Regular cardiac myocyte (primary cell): ENCODE measurements at places on chromosomes 1 and 21. TPM values are rescaled to one million over a fixed set of nuclear protein-coding genes. Genes with fewer than 3 reads are reported as not detected.

The MMEL1 gene
- total RNA-seq = under 0.01 TPM in 1 of 2 replicates, not detected in the other

The LRRN2 gene
- total RNA-seq = not detected in 2 replicates

The FCAMR gene
- total RNA-seq = under 0.01 TPM in 1 of 2 replicates, not detected in the other

The RABGGTB gene
- 110 and 127 TPM in 2 replicates for total RNA-seq

The URB2 gene
- total RNA-seq = 7.6 and 18.0 TPM in 2 replicates

The FAM163A gene
- under 0.01 TPM in 1 of 2 replicates, not detected in the other for total RNA-seq

The GRHL3 gene
- under 0.01 and 0.38 TPM in 2 replicates for total RNA-seq

The PCSK9 gene
- 0.19 and 0.28 TPM in 2 replicates for total RNA-seq

The SPRR1A gene
- not detected in 2 replicates for total RNA-seq

The CRABP2 gene
- total RNA-seq = 7.9 and 8.1 TPM in 2 replicates

The MTMR11 gene
- total RNA-seq = 3.8 and 6.5 TPM in 2 replicates

The KDF1 gene
- 0.28 TPM in 1 of 2 replicates, not detected in the other for total RNA-seq

The TACSTD2 gene
- 0.19 and 0.56 TPM in 2 replicates for total RNA-seq

The PKN2 gene
- 24.3 and 24.8 TPM in 2 replicates for total RNA-seq

The PCP4L1 gene
- under 0.01 TPM in 1 of 2 replicates, not detected in the other for total RNA-seq

The SDF4 gene
- 90.1 and 109 TPM in 2 replicates for total RNA-seq

The CRTC2 gene
- total RNA-seq = 1.9 and 2.8 TPM in 2 replicates

The CFHR5 gene
- not detected in 2 replicates for total RNA-seq

The HCN3 gene
- 0.19 and 0.85 TPM in 2 replicates for total RNA-seq

The HSF2BP gene
- 0.96 and 2.5 TPM in 2 replicates for total RNA-seq

The TNFRSF25 gene
- total RNA-seq = 5.0 and 6.8 TPM in 2 replicates

The CFHR1 gene
- total RNA-seq = 0.19 and 0.56 TPM in 2 replicates

The TNFSF4 gene
- total RNA-seq = 2.3 and 14.0 TPM in 2 replicates

The ARTN gene
- total RNA-seq = not detected in 2 replicates

The CASZ1 gene
- under 0.01 and 0.56 TPM in 2 replicates for total RNA-seq

The FCRLB gene
- 3.1 and 3.8 TPM in 2 replicates for total RNA-seq
